ENCODE measurements at places on chromosomes 12 and 14.

- DNase-seq, result no peak
These were observed 98.1 kb downstream of the NCOR2 start for GRCh38 chr12:124469193-124469888.

GRCh38 chr12:102876883-102877282 is 40.2 kb downstream of the PAH start:
- DNase-seq, result no peak

GRCh38 chr12:96769400-96769799 is 137.7 kb upstream of the NEDD1 start:
- no peak for DNase-seq

- DNase-seq, result no peak
These were observed 29.2 kb upstream of the PLEKHG6 start for GRCh38 chr12:6281081-6281809.

DNA sequence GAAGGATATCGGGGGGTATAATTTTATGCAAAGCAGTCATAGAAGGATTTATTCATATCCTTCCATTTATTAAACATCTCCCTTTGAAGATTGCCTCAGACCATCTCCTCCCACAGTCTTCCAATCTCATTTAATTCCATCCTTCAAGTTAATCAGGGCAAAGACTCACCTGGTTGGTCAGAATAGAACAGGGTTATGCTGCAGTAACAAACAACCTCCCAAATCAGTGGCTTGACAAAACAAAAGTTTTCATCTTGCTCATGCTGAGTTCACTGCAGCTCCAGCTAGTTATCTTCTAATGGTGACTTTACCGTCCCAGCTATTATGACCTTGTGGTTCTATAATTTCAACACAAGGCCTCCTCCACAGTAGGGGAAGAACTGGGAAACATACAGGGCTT is 48.8 kb upstream of the MTERF2 start:
- no peak for DNase-seq

DNA sequence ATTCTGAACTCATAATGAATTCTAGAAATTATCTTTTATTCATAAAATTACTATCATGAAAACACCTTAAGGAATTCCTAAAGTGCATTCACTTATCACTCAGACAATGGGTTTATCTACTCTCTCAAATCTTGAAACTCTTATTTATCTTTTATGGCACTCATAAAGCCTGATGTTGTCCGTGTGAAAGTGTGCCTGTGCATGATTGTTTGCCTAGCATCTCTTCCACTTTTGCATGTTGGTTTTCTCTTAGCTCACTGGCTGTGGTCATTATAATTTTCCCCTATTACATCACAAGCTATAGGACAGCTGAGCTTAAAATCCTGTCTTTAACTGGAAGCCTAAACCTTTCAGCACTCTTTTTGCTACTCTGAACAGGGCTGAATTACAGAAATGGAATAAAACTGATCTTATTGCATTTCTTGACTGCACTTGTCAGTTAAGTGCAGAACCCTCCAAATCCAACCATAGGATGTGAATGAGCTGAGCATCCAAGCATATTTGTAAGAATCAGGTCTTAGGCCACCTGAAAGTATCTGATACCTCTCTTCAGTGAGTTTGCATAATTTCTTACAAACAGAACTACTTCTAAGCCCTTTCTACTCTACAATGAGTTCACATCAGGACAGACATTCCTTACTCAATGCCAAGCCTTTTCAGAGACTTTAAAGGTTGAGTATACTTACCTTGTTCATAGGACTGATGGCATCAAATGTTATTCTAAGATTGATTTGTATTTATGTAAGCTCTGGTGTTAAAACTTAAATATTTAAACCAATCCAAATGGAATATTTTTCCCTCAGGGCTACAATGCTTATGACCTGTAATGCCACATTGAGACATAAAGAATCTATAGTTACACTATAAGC is 221.2 kb upstream of the KITLG start:
- DNase-seq, result no peak

DNA sequence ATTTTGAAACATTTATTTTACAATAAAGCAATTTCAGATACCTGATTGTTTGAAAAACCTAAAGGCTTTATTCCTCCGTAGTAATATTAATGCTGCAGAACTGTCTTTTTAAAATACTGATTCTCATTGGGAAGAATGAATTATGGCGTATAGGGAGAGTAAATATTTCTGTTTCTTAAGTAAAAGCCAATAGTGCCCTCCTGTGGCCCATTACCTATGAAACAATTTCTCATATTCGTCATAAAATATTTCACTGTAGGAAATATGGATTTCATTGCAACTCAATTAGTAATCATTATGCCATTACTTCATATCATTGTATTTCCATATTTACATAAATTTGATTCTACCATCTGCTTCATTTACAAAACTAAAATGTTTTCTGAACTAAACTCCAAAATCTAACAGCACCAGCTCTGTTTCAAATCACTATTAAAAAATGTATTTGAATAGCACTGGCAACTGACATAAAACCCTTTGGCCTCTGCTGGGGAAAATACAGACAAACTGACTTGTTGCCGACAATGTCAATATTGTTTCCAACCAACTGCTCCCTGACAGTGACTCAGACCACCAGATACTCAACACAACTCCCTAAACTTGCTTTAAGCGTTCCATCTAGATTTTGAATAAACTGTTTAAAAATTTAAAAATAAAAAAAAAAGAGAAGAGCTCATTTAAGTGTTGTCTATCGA is 290.3 kb downstream of the NAV3 start:
- no peak for DNase-seq

- peak; percentile 22 for DNase-seq
These were observed 35.5 kb upstream of the SOCS2 start for GRCh38 chr12:93536766-93537488.

GRCh38 chr12:105292705-105293104 is 37.8 kb upstream of the C12orf75 start:
- no peak for DNase-seq

- DNase-seq, result no peak
These were observed 396.6 kb downstream of the ADAMTS20 start for GRCh38 chr12:43155376-43155775.

- no peak for DNase-seq
These were observed 93.9 kb downstream of the DAAM1 start for GRCh38 chr14:59282378-59282765.

GRCh38 chr14:95255487-95255886 is 64.2 kb downstream of the CLMN start:
- DNase-seq, result no peak

- no peak for DNase-seq
These were observed 28.1 kb downstream of the ETNK1 start for GRCh38 chr12:22653075-22653474.

GRCh38 chr12:22858849-22859570 is 234.0 kb downstream of the ETNK1 start:
- DNase-seq, result no peak

DNA sequence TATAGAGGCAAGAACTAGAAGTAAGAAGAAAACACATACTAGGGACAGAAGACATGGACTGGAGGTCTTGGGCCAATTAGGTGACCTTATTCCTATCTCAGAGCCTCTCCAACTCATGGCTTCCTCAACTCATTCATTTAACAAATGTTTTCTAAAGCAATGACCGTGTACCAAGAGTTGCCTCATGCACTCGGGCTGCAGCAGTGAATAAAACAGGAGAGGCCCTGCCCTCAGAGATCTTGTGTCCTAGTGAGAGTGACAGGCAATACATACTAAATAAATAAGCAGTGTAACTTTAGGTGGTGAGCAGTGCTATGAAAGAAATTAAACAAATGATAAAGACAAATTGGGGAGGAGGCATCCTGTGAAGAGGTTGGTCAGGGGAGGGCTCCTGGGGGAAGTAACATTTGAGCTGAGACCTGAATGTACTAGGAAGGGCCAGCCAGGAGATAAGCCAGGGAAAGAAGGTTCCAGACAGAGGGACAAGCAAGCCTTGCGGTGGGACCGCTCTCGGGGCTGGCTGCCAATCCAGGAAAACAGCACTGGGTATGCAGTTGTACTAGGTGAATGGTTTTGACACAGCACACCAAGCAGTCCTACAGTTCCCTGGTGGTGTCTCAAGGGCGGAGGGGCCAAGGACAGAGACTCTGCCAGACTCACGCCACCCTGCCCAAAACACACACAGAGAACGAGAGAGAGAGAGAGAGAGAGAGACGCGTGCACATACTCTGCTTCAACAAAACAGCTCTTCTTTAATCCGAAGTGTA is 1.3 kb downstream of the NINJ2 start:
- DNase-seq, result no peak

DNA sequence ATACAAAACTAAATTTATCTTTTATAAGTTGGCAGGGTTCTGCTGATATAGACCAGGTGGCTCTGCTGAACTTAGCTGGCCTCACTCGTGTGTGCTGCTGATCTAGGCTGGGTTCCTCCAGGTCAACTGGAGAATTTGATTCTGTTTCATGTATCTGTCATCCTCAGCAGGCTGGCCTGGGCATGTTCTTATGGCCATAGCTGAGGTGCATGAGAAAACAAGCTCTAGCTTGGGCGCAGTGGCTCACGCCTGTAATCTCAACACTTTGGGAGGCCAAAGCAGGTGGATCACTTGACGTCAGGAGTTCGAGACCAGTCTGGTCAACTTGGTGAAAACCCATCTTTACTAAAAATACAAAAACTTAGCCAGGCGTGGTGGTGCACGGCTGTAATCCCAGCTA is 24.3 kb upstream of the BCL2L14 start:
- DNase-seq, result no peak
